SK-N-DZ (cell line): ENCODE measurements at places on chromosomes 4 and X.

DNA sequence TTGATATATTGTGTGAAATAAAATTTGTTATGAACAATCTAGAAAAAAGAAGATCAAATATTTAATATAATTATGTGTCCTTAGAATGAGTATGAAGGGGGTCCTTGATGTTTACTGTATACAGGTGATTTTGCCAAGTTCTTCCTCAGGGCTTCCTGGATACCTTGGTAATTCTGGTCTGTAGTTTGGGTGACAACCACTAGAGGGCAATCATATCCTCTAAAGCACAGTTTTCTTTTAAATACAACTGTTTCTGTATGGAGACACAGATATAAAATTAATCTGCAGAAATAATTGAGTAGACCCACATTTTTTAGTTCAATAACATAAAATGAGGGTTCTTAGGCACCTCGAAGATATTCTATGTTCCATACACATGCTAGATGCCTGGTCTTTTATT, 157.7 kb downstream of the SPANXN1 start:
- peak; percentile 29 for DNase-seq

GRCh38 chr4:13990596-13991589, 363.4 kb upstream of the BOD1L1 start:
- DNase-seq, result peak; percentile 6

DNA sequence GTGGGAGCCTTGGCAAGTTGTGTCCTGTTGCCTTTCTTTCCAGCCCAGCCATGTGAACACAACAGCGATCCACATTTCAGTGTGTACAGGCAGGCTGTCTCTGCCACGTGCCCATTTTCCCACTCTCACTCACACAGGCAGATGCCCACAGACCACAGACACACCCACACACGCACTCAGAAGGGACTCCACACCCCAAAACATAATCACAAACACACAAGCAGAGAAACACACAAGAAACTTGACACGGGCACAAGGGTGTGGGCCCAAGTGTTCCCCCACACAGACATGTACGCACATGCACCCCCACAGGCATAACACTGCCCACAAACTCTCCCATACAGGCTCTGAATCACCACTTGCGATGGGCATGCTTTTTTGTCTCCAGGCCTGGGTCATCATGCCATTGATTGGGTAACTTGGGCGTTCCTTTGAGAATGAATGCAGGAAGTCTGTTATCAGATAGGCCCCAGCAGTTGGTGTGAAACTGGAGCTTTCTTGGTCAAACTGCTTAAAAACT, 84.3 kb downstream of the NBDY start:
- no peak for DNase-seq

DNA sequence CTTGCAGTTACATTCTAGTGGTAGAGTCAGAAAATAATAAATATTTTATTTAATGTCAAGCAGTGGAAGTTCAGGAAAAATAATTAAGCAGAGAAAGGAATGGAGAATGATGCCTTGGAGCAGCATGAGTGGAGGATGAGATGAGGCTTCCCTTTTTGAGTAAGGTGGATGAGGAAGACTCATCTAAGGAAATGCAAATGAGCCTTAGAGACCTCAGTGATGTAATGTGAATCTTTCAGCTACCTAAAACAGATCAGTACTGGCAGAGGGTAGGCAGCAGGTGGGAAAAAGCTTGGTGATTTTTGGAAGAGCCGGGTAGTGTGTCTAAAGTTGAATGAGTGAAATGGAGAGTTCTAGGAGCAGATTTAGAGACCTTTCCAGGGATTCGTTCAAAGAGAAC, 118.2 kb downstream of the GRID2 start:
- DNase-seq, result no peak

DNA sequence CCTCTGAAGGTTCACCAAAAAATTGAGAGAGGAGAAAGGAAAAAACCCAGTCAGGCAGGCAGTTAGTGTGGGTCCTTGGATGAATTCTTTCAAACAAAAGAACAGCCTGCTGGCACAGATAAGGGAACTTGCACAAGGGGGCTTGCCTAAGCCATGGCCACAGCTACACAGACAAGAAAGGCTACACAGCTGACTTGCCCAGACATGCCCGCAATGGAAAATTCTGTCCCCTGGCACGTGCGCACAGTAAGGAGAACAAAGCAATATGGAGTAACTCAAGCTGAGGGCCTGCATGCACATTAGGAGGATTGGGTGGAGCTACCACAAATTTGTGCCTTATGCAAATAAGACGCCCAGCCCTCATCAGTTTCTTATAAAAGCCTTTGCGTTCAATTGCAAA, 512.5 kb upstream of the HTR2C start:
- DNase-seq, result no peak

GRCh38 chrX:45191820-45192409, 8.8 kb downstream of the DIPK2B start:
- DNase-seq, result no peak

GRCh38 chrX:119290476-119290875, 54.4 kb downstream of the PGRMC1 start:
- no peak for DNase-seq

DNA sequence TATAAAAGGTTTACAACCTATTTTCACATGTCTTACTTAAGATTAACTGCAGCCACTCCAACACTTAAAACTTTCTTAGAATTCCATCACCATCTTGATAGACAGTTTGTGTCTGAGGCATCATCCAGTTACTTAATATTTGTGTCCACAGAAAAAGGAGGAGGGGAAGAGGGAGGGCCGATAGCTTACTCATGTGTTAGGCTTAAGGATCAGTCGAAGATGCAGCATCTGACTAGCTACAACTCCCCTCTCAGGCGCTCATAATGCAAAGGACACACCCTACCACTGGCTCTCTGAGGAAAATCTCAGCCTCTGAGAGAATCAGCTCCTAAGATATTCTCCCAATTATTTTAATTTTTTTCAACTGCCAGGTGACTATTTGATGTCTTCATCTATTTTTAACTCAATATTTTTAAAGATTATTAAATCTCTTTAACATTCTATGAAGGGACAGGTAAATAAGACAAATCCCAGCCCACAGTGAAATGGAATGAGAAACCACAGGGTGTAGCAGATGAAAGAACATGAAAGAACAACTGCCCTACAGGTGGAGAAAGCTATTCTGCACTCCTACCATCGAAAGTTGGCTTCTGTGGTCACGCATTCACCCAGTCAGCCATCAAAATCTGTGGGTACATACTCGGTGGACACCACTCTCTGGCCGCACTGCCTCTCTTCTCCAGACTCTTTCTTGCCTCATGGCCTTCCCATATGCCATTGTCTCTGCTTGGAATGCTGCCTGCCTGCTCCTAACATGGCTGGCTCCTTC, 48.0 kb downstream of the ARAP2 start:
- DNase-seq, result no peak

GRCh38 chr4:7842384-7843279, 97.0 kb downstream of the AFAP1 start:
- no peak for DNase-seq

GRCh38 chr4:179467878-179468277, 2025.6 kb upstream of the AGA start:
- DNase-seq, result no peak

DNA sequence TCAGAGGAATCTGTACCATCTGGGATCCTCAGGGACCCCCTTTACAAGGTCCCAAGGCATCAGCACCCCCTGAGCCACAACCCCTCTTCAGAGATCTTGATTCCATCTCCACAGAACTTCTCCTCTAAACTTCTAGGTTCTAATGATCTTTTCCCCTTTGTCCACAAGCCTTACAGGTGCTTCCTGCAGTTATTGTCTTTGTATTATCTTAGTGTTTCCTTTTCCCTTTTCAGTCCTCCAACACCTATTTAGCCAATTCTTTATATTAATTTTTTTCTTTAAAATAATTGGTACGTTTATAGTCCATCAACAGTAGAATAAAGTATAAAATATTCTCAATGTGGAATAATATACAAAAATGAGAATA, 35.2 kb upstream of the FAM241A start:
- DNase-seq, result no peak

GRCh38 chrX:138866643-138867042, 155.1 kb upstream of the FGF13 start:
- no peak for DNase-seq

DNA sequence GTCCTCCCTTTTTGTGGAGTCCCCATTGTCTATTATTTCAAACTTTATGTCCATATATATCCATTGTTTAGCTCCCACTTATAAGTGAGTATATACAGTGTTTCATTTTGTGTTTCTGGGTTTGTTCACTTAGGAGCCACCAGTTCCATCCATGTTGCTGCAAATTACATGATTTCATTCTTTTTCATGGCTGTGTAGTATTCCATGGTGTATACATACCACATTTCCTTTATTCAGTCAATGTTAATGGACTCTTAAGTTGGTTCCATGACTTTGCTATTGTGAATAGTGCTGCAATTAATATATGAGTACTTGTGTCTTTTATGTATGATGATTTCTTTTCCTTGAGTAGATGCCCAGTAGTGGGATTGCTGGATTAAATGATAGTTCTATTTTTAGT, 329.1 kb downstream of the AR start:
- no peak for DNase-seq
